Fibroblast of the conjunctiva (primary cell): ENCODE measurements at places on chromosomes 6 and 20.

DNA sequence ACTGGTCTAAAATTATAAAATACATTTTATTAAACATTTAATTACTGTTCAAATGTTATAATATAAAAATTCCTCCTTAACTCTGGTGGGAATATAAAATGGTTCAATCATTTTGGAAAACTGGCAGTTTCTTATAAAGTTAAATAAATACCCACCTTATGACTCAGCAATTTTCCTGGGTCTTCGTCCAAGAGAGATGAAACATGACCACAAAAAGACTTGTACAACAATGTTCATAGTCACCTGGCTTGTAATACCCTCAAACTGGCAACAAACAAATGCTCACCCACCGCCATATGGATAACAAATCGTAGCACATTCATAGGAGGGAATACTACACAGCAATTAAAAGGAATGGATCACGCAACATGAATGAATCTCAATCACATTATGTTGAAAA, 66.0 kb upstream of the RIN2 start:
- DNase-seq = no peak

- DNase-seq = no peak
These were observed 140.1 kb downstream of the CEBPB start for GRCh38 chr20:50330504-50331313.

DNA sequence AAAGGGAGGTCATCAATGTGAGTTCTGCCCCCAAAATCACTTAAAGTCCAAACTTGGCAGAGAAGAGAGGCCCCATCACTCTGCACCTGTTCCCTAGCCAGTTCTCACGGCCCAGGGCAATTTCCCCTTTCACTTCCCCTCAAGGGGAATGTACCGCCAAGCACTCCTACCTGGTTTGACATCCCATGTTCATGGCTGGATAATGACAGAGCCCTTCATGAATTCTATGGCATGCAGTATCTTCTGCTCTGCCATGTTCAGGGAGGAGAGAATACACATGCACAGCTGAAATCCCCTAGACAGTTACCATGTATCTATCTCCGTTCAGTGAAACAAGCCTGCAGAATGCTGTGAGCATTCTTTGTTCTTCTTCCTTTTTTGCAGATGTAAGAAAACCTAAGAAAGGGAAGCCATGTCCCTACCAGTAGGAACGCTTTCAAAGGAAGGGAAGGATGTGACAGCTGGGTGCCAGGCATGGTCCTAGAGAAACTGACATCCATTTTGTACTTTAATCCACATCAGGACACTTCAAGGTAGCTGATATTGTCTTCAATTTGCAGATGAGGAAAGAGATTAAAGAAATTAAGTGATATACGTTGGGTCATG, 79.8 kb upstream of the ARID1B start:
- DNase-seq = no peak

- DNase-seq = no peak
These were observed 241.8 kb upstream of the PRDM1 start for GRCh38 chr6:105844275-105844883.

DNA sequence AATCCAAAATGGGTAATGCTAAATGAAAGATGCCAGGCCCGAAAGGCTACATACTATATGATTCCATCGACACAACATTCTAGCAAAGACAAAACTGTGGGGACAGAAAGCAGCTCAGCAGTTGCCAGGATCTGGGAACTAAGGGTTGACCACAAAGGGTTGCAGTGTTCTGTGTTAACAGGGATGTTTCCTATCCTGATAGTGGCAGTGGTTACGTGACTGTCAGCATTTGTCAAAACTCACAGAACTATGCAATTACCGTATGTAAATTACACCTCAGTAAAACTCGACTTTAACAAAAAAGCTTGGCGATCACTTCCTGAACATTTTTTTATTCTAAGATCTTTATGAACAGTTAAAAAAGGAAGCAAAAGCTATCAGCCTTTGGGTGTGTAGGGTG, 83.9 kb downstream of the BANF2 start:
- no peak for DNase-seq

- DNase-seq = no peak
These were observed 12.0 kb upstream of the RNGTT start for GRCh38 chr6:88975369-88975768.

GRCh38 chr6:125798734-125799508, 8.2 kb downstream of the NCOA7 start:
- DNase-seq = no peak

DNA sequence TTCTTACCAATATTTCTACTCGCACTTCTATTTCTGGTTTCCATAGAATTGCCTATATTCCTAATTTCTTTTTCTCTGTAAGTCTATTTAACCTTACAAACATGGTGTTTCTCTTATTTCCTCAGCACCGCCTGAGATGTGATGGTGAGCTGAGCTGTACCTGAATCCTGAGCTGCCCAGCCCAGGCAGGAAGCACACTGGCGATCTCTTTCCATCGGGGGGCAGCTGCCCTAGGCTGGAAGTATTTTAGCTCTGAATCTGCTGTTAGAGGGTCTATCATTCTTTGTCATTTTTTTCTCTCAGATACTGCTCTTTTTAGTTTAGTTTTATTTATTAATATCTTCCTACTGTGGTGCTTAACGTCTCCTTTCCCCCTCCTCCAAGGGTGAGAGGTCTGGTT, 173.4 kb upstream of the SLC35B3 start:
- DNase-seq = no peak

DNA sequence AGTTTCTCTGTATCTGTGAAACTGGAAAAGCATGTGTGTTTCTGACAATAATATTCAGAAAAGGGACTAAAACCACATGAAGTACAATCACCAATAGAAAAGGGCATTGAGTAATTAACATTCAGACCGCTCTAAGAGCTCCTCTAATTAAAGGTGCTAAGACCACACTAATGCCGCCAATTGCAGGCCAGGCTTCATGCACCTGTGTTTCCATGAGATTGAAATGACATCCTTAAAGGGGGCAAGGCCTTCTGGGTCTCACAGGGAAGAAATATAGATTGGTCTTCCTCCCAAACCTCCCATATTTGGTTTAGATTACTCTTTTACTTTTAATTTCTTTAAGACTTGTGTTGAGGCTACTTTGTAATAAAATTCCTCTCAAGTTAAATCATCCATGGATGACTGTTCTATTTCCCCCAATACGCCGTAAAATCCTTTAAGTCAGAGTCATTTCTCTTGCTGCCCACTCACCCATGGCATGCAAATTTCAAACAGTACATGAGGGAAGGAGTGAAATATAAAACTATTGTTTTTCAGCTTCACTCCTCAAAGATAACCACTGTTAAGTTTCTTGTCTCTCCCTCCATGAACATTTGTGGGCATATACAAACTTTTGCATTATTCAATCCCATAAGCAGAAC, 110.6 kb downstream of the UBE3D start:
- no peak for DNase-seq

- DNase-seq = no peak
These were observed 193.5 kb downstream of the MYLK4 start for GRCh38 chr6:2557181-2557720.

GRCh38 chr6:83370567-83370966, 60.3 kb downstream of the ME1 start:
- DNase-seq = peak; percentile 13

DNA sequence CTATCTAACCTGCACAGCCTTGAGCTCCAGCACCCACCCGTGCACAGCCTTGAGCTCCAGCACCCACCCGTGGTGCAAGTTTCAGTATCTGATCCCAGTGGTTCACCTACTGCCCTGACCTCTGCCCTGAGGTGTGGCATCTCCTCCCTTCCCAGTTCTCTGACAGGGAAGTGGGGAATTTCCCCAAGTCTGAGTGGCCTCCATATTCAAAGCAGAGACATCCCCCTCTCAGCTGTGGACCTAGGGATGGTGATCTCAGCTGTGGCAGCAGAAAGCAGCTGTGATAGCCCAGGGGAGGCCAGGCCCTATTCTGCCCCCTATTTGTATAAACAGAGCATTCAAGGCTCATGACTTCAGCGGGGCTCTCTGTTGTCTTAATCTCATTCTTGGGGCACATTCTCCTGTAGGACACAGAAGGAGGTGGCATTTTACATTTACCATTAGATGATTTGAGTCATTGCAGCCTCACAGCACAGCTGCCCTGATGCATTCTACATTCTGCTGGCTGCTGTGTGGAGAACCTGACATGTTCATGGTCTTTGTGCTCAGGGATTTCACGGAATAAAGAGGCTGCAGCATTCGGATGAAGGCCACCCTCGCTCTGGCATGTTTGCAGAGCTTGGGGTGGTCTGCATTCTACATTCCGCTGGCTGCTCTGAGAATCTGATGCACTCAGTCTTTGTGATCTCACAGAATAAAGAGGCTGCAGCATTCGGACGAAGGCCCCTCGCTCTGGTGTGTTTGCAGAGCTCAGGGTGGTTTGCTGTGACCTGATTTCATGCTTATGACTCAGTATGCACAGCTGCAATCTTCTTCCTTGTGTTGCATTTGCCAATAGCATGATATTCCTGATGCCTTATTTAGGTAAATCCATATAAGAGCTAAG, 16.9 kb downstream of the GPR31 start:
- DNase-seq = no peak

DNA sequence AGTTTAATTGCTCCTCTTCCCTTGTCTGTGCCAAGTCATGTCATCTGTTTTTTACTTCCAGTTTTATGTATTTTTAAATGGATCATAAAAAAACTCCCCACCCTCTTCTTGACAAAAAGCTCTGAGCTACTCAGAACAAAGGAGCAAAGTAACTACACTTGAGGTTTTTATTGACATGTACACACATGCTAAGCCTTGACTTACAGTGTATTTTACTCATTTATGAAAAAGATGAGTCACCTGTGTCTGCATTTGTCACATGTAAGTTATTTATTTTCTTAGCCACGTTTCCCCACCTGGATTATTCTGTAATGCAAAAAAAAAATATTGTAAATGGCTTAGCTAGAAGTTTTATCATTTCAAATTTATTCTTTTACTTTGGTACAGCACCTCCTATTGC, 628.8 kb upstream of the SLC35B3 start:
- no peak for DNase-seq

GRCh38 chr20:59992526-59993084, 34.4 kb downstream of the CDH26 start:
- DNase-seq = no peak

DNA sequence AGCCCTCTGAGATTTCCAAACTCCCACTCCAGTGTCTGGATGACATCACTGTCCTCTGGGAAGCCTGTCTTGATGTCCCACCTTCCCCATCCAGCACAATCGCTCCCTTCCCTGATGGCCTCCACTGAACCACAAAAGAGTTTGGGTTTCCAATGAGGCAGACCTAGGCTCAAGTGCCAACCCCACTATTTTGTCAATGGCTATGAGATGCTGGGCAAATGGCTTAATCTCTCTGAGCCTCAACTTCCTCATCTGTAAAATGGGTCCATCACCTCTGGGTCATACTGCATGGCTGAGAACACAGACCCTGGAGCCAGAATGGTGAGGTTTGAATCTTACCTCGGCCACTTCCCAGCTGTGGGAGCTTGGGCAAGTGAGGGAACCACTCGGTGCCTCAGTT, 11.7 kb downstream of the SLC13A3 start:
- DNase-seq = no peak

DNA sequence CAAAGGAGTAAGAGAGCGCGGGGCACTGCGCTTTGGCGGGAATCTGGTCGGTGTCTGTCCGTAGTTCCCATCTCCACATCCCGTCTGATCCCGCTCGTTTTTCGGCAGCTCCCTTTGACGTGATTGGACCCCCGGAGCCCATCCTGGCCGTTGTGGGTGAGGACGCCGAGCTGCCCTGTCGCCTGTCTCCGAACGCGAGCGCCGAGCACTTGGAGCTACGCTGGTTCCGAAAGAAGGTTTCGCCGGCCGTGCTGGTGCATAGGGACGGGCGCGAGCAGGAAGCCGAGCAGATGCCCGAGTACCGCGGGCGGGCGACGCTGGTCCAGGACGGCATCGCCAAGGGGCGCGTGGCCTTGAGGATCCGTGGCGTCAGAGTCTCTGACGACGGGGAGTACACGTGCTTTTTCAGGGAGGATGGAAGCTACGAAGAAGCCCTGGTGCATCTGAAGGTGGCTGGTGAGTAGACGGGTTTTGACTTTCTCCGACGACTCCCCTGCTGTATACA, 1.4 kb downstream of the BTN1A1 start:
- no peak for DNase-seq

GRCh38 chr6:91288741-91289140, 701.9 kb upstream of the MAP3K7 start:
- no peak for DNase-seq

- DNase-seq = no peak
These were observed 45.2 kb upstream of the PAK5 start for GRCh38 chr20:9884061-9884460.

DNA sequence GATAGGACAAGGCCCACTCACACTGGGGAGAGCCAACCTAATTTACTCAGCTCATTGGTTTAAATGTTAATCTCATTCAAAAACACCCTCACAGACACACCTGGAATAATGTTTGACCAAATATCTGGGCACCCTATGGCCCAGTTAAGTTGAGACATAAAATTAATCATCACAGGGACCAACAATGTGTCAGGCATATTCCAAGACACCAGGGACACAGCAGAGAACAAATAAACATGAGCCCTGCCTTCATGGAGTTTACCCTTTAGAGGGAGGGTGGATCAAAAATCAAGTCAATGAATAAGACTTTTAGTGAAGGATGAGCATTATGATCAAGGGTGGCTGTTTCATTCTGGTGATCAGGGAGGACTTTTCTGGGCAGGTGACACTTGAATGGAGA, 98.7 kb upstream of the CHD6 start:
- no peak for DNase-seq

DNA sequence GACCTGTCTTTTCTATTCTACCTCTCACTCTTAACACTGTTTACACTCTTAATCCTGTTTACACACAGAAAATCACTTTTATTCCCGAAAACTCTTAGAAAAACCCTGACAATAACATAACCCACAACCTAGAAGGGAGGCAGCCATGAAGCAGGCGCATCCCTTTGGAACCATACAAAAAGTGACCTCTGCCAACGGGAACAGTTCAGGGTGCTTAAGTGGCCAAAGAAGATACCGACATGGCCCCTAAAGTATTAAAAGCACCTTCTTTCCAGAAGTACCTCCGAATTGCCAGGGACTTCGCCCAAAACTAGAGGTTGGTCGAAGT, 490 bp downstream of the MMUT start:
- DNase-seq = no peak

DNA sequence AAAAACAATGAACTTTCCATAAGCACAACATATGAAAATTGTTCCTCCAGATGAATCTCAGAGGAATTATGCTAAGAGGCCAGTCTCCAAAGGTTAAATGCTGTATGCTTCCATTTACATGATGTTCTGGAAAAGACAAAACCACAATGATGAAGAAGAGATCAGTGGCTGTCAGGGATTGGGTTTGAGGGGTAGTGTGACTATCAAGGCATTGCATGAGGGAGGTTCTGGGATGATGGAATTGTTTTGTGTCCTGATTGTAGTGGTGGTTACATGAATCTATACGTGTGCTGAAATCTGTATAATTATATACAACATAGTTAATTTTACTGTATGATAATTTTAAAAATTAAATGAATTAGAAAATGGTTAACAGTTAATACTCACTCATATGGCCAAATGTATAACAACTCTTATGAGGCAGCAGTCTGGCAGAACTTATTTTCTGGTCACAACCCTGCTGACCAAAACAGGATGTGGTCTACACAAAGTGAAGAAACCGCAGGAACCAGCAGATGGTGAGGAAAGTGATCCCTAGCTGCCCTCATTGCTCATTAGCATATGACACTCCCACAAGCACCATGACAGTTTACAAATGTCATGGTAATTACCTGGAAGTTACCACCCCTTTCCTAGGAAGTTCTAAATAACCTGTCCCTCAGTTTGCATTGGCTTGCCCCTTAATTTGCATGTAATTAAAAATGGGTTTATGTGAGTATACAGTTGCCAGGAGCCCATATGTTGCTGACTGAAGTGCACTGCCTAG, 31.9 kb downstream of the NSFL1C start:
- peak; percentile 49 for DNase-seq
